AG09319 (cell line): ENCODE measurements at places on chromosomes 2 and 18.
A peak's percentile ranks its signal among the peaks of the same experiment; 100 is the strongest.

- DNase-seq: no peak
Observed at GRCh38 chr18:984004-984403, 79.3 kb downstream of the ADCYAP1 start.

DNA sequence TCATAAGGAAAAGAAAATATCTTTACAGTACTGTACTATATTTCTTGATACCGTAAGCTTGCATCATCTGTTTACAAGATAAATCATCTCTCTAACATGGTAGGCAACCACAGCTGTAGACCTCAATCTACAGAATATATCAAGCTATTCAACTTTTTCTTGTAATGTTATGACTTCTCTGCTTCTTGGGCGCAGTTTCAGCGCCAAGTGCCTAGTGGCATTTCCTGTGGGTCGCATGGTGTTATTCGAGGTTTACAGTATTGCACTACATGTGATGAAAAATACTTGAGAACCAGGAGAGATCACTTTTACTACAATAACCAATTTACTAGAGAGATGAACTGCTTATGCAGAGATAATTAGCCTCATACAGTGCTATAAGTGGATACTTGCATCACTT lies 34.0 kb upstream of the SESTD1 start:
- DNase-seq: no peak

DNA sequence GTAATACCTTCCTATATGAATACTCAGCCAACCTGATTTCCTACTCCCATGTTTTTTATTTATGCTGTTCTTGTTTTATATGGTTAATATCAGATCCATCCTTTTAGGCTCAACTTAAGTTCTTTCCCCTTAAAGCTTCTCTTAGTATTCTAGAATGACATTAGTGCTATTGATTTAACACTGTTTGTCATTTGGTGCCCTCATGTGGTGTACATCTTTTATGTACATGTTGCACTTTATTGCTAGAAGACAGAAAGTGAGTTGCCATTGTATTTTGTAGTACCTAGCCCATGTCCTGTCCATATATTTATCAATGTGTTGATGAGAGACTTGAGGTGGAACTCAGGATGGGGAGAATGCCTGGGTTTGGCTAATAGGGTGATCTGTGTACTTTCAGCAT lies 2.5 kb downstream of the HTRA2 start:
- DNase-seq: no peak

- no peak for DNase-seq
Observed at GRCh38 chr18:45657357-45658335, 42.4 kb downstream of the SLC14A2 start.

GRCh38 chr2:98517636-98518035 lies 73.0 kb downstream of the INPP4A start:
- DNase-seq: no peak

DNA sequence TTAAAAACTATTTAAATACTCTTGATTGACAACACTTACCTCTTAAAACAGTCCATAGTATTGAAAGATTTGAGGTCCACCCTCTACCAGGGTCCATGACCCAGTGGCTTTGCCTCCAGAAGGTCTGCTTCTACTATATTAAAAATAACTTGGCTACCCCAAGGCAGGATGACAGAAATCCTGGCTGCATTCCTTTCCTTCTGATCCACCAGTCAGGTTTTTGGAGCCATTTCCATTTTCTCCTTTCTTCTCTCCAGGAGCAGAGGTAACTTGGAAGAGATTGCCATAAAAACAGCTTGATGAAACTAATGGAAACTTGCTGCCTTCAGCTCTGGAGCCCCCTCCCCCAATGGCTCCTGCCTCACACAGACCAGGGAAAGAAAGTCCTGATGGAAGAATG lies 2.6 kb upstream of the FAM171B start:
- DNase-seq: no peak

DNA sequence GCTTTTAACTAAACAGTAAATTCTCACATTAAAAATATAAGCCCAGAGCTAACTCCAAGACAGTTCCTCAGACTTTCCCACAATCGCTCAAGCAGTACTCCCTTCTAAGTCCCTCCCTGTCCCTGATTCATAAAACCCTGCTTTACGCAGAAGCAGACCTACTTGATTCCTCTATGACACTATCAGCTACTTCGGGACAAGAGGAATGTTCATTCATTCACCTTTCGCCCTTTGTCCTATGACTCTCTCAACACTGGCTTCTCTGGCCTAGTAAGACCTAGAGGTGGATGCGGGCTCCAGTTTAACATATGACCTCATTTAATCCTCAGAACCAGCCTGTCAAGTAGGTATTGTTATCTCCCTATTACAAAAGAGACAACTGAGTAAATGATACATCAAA lies 10.2 kb downstream of the LPIN2 start:
- DNase-seq: no peak

- no peak for DNase-seq
Observed at GRCh38 chr2:46849721-46850556, 65.7 kb downstream of the MCFD2 start.

- DNase-seq: peak; percentile 70
Observed at GRCh38 chr2:64644458-64645382, 9.0 kb downstream of the SERTAD2 start.

GRCh38 chr2:217790681-217791392 lies 212.0 kb downstream of the TNS1 start:
- DNase-seq: no peak

GRCh38 chr18:31774962-31775361 lies 14.3 kb upstream of the SLC25A52 start:
- DNase-seq: no peak

DNA sequence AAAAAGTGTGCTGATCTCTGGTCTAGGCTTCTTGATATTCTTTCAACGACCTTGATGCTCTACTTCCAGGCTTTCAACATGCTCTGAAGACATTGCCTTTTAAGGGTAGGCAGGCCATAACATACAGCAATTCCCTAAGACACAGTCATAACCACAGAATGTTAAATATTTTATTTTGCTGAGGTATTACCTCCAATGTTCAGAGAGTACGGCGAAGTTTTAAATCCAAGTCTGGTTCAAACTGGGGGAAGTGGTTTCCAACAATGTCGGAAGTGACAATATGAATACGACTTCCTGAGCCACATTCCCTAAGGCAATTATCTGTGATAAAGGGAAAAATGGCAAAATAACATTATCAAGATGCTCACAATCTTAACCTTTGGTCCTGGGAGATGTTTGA lies 1077.9 kb upstream of the PIK3C3 start:
- no peak for DNase-seq

DNA sequence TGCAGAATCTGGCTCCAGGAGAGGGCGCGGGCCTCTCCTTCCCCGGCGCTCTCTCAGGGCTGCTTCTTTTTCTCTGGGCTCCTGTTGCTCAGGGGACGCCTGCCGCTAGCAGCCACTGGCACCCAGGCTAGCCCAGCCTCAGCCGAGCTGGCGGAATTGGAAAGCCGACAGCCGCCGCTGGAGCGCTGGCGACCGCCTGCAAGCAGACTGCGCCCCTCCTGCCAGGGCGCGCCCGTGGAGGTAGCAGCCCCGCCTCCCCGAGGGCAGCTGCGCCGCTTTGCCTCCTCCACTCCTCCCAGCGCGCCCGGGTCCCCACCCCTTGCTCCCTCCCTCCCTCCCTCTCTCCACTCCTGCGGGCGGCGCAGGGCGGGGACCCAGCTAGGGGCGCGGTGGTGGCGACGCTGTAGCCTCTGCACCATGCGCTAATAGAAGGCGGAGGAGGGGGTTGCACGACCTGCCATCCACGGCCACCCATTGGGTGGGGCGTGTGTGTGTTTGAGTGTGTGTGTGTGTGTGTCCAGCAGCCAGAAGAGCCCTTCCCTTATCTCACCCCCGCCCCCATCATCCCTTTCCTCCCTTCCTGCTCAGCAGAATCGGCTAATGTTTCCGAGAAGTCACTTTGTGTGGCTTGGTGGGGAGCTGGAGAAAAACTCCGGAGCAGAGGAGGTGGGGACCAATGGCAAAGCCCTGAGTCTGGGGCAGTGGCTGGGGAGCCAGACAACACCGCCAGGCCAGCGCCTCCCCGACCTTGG lies at the start of gene SCN9A:
SCN9A (minus strand) TSS at position 209 of the 752 bp plus-strand sequence. CDS start 64,188 bp downstream, outside the sequence.
- peak; percentile 58 for DNase-seq

- no peak for DNase-seq
Observed at GRCh38 chr2:44490726-44491125, 129.0 kb downstream of the CAMKMT start.

DNA sequence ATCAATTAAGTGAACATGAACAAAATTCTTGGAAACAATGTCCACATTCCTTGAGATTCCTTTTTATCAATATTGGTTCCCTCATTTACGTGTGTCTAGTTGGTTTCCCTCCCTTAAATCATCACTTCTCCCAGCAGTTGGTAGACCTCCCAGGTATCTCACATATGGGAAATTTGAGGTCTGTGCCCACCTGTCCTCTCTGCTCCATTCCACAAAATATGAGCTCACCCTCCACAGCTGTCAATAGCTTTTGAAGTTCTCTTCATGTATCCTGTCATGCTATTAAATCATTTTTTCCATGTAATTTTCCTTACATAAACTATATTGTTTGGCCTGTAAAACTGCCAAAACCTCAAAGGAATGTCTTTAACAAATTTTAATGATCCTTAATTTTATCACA lies 992.2 kb upstream of the ACVR2A start:
- DNase-seq: no peak

DNA sequence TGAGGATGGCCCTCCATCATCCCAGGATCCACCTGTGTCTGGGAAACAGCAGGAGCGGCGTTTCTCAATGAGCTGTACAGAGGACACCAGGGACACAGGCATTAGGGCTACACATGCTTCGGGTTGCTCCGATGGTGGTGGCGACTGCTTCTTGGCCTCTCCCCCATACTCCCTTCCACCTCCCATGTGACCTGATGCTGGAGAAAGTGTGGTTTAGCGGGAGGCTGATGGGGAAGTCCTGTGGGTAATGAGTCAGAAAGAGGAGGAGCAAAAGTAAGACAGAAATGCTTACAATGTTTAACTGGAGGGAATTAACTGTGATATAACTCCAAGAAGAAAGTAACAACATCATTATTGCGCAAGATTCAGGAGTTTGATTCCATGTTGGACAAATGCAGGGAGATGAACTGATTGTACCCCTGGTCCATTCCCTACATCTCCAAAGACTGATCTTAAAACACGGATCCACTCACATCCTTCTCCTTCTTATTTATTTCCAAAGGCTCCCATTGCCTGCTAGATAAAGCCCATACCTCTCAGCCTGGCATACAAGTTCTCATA lies 186.6 kb downstream of the NRP2 start:
- DNase-seq: no peak

GRCh38 chr2:17614174-17614930 lies 73.9 kb downstream of the VSNL1 start:
- no peak for DNase-seq
